Esophagus muscularis mucosa (tissue), 4 donors: ENCODE measurements at places on chromosomes 4 and X. TPM values are rescaled to one million over a fixed set of nuclear protein-coding genes. Genes with fewer than 3 reads are reported as not detected.

C4orf50 gene
- 0.42 TPM for total RNA-seq

CENPC gene
- total RNA-seq, result 16.1 TPM

HPGDS gene
- 3.1 TPM for total RNA-seq

CCKAR gene
- 1.3 TPM for total RNA-seq

PRRG1 gene
- total RNA-seq, result 4.8 TPM

NAA11 gene
- not detected for total RNA-seq

SLC7A11 gene
- 0.33 TPM for total RNA-seq

STOX2 gene
- total RNA-seq, result 9.4 TPM

CTAG2 gene
- total RNA-seq, result not detected

GSX2 gene
- total RNA-seq, result not detected

OTC gene
- total RNA-seq, result 0.42 TPM

CYSLTR1 gene
- total RNA-seq, result 32.4 TPM

SYN1 gene
- total RNA-seq, result 0.42 TPM

PCDH19 gene
- 3.0 TPM for total RNA-seq

OGT gene
- 54.2 TPM for total RNA-seq

ODAM gene
- total RNA-seq, result 0.66 TPM

PROM1 gene
- 4.2 TPM for total RNA-seq

LRAT gene
- 0.29 TPM for total RNA-seq

CTAG1A gene
- not detected for total RNA-seq

SHISA3 gene
- total RNA-seq, result 18.5 TPM

SFRP2 gene
- total RNA-seq, result 24.1 TPM

STK32B gene
- 1.9 TPM for total RNA-seq

PNMA6A gene
- 1.2 TPM for total RNA-seq

ZNF630 gene
- 3.6 TPM for total RNA-seq

FGF2 gene
- total RNA-seq, result 29.5 TPM

MFAP3L gene
- total RNA-seq, result 6.9 TPM

GRIA2 gene
- 0.06 TPM for total RNA-seq

PPP2R2C gene
- total RNA-seq, result 2.7 TPM

SSX4B gene
- not detected for total RNA-seq

NWD2 gene
- 0.42 TPM for total RNA-seq

SPANXN3 gene
- total RNA-seq, result not detected

ZFP92 gene
- 2.2 TPM for total RNA-seq

PDE6B gene
- 5.5 TPM for total RNA-seq

UNC5C gene
- 2.1 TPM for total RNA-seq

NUP62CL gene
- not detected for total RNA-seq

HPSE gene
- total RNA-seq, result 0.86 TPM

CABS1 gene
- not detected for total RNA-seq

PIR gene
- 12.1 TPM for total RNA-seq

DDIT4L gene
- 2.1 TPM for total RNA-seq

ADAMTS3 gene
- total RNA-seq, result 2.5 TPM

PASD1 gene
- not detected for total RNA-seq

NXF2 gene
- total RNA-seq, result not detected

ANOS1 gene
- 2.0 TPM for total RNA-seq

ABLIM2 gene
- 8.0 TPM for total RNA-seq

CLDN34 gene
- not detected for total RNA-seq

NOX1 gene
- total RNA-seq, result not detected
